Naive thymus-derived CD8-positive, alpha-beta T cell (primary cell): ENCODE measurements at places on chromosomes 12 and 14.

GRCh38 chr14:53338192-53338591 lies 185.1 kb upstream of the DDHD1 start:
- DNase-seq, result no peak

GRCh38 chr12:69044887-69045286 lies 111.9 kb upstream of the CPM start:
- DNase-seq, result no peak

GRCh38 chr12:131229426-131230339 lies 276.0 kb downstream of the ADGRD1 start:
- no peak for DNase-seq

DNA sequence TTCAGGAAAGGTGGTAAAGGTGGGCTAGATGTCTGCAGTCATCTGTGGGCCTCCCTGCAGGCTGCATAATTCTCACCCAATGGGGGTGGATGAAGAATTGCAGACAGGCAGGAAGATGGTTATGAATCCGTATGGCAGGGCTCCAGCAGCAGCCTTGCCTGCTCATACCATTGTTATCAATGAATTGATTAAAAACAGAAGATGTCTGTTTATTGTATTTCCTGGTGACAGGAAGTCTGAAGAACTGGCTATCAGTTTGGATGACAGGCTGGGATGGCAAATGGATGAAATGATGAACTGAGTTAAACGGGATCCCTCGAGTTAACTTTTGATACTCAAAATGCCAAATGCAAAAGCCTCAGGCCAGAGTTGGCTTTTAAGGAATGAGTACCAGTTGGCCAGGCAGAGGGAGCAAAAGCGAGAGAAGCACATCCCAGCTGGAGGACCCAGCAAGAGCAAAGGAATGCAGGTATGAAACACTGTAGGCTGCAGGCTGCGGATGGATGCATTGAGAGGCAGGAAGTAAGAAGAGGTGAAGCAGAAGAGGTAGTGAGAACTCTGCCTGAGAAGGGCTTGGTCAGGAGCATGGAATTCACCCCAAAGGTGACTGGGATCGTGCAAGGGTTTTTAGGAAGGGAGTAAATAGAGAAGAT lies 550.0 kb upstream of the TBX3 start:
- DNase-seq, result no peak

- no peak for DNase-seq
These were observed 708 bp downstream of the FAR2 start for GRCh38 chr12:29149691-29150281.

DNA sequence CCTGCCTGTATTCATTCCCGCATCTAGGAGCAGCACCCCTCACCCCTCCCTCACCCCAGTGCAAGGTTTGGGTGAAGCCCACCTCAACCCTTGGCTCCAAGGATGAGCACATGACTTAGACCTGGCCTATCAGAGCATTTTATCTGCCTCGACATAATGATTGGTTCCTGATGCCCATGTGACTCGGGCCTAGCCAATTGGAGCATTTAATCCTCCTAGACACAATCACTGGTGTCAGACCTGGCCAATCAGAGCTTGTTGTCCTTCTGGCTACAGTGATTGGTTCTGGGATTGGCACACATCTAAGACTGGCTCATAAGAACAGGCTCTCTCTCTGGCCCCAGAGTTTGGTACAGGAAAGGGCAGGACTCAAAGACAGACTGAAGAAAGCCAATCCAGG lies 73.1 kb upstream of the MYL2 start:
- DNase-seq, result no peak
